GM12878 (cell line): ENCODE measurements at places on chromosomes 12 and 14. TPM values are rescaled to one million over a fixed set of nuclear protein-coding genes. Genes with fewer than 3 reads are reported as not detected.

DNA sequence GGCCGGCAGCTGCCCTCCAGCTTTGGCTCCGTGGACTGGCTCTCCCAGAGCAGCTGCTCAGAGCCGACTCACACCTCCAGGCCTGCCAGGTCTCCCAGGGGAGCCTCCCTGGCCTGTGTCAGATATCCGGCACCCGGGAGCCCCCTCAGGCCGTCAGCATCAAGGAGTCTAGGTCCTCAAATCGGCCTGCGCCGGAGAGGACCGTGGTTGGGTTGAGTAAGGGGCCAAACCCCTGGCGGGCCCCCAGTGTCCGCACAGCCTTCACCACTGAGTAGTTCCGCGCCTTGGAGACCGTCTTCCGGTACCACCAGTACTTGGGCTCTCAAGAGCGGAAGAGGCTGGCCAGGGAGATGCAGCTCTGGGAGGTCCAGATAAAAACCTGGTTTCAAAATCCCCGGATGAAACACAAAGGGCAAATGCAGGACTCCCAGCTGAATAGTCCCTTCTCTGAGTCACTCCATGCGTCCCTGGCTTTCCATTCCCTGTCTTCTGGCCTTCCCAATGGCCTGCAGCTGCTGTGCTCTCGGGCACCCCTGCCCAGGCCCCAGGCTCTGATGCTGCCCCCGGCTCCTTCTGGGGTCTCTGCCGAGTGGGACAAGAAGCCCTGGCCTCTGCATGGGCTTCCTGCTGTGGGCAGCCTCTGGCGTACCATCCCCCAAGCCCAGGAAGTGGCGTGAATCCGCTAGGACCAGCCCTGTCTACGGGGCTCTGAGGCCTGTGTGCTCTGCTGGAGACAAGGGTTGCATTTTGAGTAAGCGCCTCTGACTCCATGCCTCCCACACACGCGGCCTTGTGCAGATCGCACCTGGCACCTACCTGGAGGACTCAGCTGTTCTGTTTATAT, 245.1 kb upstream of the ATXN7L3B start:
- DNase-seq, result no peak

DNA sequence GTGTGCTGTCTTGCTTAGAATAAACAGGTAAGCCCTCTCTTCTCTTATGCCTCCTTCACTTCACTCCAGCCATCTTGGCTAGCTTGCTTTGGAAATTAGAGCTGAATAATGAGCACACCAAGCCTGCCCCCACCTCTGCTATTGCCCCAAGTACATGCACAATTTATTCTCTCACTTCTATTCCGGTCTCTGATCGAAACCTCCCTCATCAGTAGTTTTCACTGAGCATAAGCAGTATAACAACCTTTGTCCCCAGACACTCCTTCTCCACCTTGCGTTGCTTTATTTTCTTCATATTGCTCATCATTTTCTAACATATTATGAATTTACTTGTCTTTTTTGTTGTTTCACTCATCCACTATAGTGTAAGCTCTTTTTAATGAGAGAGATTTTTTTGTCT, 253.4 kb downstream of the GXYLT1 start:
- DNase-seq, result no peak

DNA sequence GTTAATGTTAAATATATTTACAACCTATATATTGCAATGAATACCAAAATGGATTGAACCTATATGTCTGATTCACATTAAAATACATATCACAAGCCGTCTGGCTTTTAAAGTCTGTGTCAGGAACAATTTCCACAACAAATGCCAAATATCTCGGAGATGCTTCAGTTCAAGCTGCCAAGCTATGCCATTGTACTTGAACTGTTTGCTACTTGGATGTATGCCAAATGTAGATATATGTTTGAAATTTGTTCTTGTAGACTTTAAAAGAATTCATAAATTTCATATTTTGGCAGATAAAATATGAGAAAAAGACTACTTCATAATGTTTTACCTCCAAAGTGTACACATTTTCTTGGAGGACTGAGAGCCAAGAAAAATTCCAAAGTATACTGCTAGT, 37.0 kb downstream of the WASHC3 start:
- no peak for DNase-seq

GRCh38 chr12:6618483-6619225, 11.5 kb upstream of the CHD4 start:
- no peak for DNase-seq

GRCh38 chr14:103514596-103515421, 7.8 kb downstream of the CKB start:
- DNase-seq, result no peak

DNA sequence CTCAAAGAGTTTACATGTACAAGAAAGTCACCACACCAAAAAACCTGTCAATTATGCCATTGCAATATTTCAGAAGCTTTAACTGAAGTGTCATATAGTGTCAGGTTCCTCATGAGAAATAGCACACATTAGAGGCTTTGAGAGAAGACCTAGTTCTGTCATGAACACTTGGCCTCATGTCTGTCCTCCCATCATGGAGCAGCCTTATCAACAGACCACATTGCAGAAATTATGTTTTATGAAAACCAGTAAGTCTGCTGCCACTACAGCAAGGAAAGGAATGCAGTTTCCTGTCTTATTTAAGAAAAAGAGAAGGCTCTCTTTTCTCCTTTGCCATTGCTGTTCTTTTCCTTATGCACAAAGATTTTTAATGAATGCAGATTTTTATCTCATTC, 26.2 kb upstream of the CLEC2D start:
- no peak for DNase-seq

DNA sequence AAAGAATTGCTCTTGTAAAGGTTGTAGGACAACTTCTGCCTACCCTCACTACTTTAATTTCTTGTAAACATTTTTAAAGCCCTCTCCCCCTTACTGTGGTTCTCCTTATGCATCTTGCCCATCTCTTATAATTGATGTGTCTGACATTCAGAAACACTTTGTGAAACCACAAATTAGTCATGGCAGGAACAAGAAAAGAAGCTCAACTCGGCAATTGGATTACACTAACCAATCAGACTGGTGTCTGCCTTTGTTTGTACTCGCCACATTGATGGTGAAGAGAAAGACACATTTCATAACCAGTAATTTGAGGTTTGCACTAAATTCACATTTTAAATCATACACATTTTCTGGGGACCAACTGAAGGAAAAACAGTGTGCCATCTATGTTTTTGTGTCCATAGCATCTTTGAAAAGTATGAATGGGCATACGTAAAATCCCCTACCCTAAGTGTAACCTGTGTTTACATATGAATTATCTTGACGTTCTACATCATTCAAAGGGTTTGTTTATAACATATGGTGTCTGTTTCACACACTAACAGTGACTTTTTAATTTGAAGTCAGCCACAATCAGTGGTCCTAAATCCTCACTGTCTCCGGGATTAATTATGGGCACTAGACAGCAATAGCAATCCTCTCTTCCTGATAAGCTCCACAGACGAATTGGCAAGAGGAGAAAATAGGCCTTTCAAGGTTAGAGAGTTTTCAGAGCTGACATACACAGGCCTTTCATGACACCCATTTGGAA, 49.9 kb downstream of the OTX2 start:
- DNase-seq, result no peak

GRCh38 chr12:46915082-46915481, 89.3 kb upstream of the SLC38A4 start:
- DNase-seq, result no peak

MYL6 gene
- polyA plus RNA-seq, result 2,157 and 2,172 TPM in 2 replicates

SPSB2 gene
- 4.8 and 5.3 TPM in 2 replicates for polyA plus RNA-seq

SYNDIG1L gene
- not detected in 2 replicates for polyA plus RNA-seq
